ENCODE measurements at places on chromosomes 2 and 18.

DNA sequence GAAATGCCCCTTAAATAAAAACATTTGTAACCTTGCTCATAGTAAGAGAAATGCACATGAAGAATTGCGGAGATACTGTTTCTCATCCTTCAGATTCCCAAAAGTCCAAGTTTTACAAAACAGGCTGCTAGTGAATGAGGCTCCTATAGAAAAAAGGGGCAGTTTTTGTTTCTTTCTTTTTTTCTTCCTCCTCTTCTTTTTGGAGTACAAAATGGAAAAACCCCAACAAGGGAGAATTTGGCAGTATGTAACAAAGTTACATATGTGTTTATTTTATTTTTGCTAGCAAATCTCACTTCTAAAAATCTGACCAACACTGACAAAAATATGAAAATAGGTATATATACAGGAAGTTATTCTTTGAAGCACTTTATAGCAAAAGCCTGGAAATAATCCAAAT is 7.1 kb upstream of the BAZ2B start:
- DNase-seq, result no peak

DNA sequence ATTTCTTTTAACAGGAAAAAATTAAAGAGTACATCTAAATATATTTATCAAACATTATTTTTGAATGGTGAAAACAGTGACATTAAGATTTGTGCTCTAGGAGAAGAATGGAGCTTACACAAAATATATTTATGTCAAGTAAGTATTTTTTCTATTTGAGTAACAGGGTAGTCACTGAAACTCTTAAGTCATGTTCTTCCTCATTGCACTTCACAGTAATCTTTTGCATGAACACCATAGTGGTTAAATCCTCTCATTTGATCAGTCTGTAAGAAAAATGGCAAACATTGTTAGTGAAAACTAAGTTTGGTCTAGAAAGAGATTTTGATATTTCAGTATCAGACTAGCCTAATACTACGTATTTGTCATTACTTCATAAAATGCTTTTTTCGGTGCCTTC is 8.1 kb downstream of the GMCL1 start:
- no peak for DNase-seq

GRCh38 chr2:202105025-202105424 is 32.0 kb downstream of the KIAA2012 start:
- DNase-seq, result no peak

DNA sequence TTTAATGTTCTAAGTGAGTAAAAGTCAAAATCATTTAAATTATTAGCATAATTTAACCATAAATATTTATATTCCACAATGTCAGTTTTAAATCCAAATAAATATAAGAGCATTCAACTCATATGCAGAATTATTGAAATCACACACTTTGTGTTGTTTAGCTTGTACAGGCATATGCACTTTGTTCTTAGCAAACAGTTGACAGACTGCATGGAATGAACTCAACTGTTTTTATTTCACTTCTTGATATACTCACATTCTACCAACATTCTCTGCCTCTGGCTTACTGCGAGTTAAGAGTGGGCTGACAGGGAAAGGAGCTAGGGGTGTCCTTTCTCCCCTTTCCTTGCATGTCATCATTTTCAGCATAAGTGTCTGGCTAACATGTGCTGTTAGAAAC is 7.6 kb upstream of the PIEZO2 start:
- DNase-seq, result no peak

- no peak for DNase-seq
These were observed 91.8 kb downstream of the ACVR1 start for GRCh38 chr2:157784169-157784822.
